ENCODE measurements at places on chromosomes 3 and 15.

DNA sequence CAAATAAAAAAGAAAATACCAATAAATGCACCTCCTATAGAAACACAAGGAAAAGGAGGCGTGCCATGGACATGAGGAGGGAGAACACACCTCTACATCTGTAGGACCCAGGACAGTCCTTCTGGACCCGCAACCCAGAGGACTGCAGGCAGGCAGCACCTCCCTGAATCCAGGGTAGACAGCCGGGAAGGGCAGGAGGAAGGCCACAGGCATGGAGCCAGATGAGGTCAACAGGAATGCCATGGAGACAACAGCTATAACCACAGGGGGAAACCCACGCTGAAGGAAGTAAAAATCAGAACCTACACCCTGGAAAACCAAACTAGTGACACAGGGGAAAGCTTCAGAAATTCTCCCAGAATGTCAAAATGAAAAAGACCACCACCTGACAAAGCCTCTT lies 248.8 kb upstream of the NSMCE3 start:
- no peak for DNase-seq

GRCh38 chr15:65785151-65785550 lies 6.9 kb downstream of the DENND4A start:
- no peak for DNase-seq

DNA sequence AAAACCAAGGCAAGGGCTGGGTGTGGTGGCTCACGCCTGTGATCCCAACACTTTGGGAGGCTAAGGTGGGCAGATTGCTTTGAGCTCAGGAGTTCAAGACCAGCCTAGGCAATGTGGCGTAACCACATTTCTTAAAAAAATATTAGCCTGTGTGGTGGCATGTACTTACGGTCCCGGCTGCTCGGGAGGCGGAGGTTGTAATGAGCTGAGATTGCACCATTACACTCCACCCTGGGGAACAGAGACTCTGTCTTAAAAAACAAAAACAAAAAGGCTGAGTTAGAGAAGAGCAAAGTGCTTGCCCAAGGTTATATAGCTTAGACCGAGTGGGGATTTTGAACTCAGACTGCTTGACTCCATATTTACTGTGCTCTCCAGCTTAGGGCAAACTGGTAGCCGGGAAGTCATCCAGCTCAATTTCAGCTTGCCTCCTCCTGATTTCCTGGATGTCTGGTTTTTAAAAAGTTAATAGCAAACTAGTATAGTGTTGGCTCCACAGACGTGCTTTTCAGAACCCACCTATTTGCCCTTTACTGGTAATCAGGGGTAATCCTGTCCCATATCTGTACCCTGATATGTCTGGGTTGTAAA lies 138.9 kb downstream of the CACNA1D start:
- no peak for DNase-seq

DNA sequence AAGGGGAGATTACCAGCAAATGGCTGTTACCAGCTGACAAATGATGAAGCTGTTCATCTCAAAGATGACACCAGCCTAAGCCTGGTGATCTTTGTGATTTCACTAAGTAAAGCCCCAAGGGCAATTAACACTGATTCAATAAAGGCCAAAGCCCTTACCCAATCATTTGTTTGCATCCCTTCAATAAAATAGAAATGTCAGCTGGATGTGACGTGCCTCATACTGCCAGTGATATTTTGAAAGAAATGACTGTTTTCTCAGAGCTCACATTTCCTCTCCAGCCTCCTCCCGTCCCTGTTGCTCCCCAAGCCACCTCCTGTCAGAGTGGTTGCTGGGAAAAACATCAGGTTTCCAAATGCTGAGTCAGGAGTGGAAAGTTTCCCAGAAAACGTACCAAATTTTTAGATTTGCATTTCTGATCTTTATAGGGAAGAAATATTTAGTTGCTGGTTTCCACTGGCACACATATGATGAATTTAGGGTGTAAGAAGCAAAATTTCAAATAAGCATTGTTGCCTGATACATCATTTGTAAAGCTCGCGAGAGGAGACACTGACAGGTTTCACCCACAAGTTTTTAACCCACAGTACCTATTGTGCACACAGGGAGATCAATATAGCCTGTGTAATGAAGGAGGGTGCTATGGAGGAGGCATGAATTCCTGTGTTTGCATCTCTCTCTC lies 21.0 kb downstream of the C2CD4A start:
- no peak for DNase-seq

DNA sequence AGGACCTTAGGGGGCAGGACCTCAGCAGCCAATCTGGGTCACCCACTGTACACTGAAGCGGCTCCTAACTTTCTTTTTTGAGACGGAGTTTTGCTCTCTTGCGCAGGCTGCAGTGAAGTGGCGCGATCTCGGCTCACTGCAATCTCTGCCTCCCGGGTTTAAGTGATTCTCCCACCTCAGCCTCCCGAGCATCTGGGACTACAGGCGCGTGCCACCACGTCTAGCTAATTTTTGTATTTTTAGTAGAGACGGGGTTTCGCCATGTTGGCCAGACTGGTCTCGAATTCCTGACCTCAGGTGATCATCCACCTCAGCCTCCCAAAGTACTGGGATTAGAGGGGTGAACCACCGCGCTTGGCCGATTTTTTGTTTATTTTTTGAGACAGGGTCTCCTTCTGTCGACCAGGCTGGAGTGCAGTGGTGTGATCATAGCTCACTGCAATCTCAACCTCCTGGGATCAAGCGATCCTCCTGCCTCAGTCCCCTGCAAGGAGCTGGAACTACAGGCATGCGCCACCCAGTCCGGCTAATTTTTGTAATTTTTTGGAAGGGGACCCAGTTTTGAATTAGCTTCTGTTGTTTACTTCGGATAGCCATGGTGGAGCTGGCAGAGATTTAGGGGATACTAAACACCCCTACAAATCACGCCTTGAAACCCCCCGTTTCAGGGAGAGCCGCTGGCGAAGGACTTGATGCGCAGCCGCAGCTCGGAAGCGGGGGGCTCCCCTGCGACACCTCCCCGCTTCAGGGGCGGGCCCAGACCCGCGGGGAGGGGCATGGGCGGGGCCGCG lies 1.5 kb upstream of the CLK3 start:
- no peak for DNase-seq

DNA sequence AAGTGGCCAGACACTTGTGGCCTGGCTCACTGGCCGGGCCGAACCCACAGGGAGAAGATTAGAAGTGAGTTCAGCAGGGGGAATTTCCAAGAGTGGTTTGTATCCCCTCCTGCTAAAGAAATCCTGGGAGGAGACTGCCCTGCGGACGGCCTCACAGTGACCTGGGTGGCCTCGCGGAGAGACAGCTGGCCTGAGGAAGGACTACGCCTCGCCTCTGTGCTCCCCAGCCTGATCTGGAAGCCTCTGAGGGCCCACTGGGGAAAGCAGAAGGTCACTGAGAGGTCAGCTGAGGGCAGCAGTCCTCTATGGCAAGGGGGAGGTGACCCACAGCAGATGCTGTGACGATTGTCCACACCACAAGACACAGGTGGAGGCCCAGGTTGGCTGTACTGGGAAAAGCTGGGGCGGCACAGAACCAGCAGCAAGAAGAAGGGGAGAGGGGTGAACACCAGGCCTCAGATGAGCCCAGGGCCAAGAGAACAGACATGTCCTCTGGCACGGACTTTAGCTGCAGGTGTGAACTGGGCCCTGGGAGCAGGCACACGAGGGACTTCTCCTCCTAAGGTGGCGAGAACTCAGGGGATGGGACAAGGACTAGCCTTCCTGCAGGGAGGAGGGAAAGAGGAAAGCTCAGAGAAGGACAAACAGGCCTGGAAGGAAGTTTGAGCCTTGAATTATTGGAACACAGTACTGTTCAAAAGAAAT lies 37.2 kb upstream of the DLG1 start:
- no peak for DNase-seq

DNA sequence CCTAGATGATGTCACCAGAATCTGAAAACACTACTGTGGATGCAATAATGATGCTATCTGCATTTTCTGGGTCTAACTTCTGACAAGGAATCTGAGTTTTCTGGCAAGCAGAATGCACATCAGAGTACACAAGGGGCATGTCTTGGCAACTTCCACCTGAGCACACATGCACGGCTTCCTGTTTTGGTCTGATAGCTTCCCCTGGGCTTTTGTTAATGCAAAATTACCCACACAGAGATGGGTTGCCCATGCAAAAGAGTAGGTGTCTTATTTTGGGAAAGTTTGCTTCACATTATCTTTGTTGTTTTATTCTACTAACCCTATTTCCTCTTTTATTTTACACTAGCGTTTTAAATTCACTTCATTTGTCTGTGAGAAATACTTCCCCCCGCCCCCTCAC lies 74.2 kb upstream of the SATB1 start:
- DNase-seq, result no peak

- DNase-seq, result no peak
These were observed 6.9 kb upstream of the SPG11 start for GRCh38 chr15:44670087-44670950.

DNA sequence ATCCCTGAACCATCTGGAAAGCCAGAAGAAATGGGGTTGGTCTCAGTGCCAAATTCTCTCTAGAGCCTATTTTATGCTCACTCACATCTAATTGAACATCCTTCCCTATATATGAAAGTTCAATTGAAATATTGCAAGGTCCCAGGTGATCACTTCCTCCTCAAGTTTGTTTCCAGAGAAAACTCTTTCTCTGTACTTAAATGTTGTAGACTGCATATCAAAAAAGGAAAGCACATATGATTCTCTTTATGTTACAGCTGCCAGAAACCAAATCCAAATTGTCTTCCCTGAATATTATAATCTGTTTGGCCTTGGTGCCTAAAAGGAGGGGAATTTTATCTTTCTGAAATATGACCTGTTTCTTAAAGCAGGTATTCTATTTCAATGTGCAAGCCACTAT lies 93.3 kb downstream of the SHOX2 start:
- DNase-seq, result no peak

GRCh38 chr3:173066044-173067004 lies 74.7 kb downstream of the SPATA16 start:
- no peak for DNase-seq

GRCh38 chr3:191762323-191762960 lies 301.5 kb downstream of the PYDC2 start:
- no peak for DNase-seq

GRCh38 chr3:165195241-165195639 lies 944 bp downstream of the SLITRK3 start:
- DNase-seq, result no peak

- DNase-seq, result no peak
These were observed 88.5 kb downstream of the XXYLT1 start for GRCh38 chr3:195182470-195182795.
